Activated T-helper 9 cell treated with anti-CD3 and anti-CD28 coated beads, Interleukin-2, amount 50 U/mL, for 16 hours (primary cell): ENCODE measurements at places on chromosomes 2 and 18.
A peak's percentile ranks its signal among the peaks of the same experiment; 100 is the strongest.

DNA sequence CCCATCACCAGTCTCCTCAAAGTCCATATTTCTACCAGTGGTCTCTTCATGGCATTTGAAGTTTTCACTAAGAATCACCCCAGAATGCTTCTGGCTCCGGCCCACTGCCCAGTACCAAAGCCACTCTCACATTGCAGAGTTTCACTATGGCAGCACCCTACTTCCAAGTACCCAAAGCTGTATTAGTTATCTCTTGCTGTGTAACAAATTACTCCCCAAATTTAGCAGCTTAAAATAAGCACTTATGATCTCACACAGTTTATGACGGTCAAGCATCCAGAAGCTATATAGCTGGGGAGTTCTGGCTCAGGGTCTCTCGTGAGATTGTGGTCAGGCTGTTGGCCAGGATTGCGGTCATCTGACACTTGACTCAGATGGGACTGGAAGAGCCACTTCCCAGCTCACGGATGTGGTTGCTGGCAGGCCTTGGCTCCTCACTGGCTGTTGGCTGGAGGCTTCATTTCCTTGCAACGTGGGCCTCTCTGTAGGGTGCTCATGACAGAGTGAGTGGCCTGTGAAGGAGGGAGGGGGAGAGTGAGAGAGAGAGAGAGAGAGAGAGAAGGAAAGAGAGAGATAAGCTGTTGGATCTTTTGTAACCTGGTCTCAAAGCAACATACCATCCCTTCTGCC lies 189.5 kb downstream of the CTIF start:
- no peak for DNase-seq

GRCh38 chr2:10407841-10408648 lies 40.1 kb downstream of the ODC1 start:
- peak; percentile 41 for DNase-seq

DNA sequence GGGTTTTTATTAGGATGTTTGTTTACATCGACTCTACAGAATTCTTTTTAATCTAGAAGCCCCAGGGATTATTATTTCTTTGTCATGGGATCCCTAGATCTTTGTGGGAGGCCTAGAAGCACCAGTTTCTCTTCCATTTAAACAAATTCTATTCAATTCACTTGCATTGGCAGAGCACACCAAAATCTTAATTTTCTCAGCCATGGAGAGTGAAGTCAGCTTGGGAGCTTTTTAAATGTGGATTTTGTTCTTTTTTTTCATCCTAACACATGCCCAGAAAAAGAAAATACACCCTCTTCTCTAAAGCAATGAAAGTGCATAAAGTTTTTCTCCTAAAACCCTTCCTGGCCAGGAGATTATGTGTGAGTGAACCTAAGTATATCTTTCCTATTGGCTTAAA lies 38.5 kb downstream of the CDCA7 start:
- no peak for DNase-seq

- DNase-seq, result no peak
Observed at GRCh38 chr2:221596192-221596591, 24.1 kb upstream of the EPHA4 start.

DNA sequence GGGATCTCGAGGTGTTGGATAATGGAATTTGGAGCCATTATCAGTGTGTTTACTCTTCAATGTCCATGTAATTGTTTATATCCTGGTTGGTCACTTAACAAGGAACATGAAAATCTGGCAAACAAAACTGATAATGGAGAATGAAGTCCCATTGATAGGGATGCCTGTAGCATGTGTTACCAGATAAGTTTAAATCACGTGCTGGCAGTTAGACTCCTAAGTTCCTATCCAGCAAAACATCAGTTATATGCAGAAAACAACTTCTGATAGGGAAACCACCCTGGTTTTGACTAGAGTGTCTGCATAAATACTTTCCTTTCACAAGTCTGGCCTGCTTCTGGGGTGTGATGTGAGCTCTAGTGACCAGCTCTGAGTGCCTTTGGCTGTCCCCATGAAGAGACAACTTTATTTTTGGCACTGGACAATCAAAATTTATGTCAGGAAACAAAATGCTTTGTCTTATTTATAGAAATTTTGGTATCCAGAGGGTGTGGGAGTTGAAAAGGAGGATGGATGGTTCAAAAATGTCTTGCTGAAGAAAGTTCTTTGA lies 82.0 kb downstream of the FHOD3 start:
- no peak for DNase-seq

DNA sequence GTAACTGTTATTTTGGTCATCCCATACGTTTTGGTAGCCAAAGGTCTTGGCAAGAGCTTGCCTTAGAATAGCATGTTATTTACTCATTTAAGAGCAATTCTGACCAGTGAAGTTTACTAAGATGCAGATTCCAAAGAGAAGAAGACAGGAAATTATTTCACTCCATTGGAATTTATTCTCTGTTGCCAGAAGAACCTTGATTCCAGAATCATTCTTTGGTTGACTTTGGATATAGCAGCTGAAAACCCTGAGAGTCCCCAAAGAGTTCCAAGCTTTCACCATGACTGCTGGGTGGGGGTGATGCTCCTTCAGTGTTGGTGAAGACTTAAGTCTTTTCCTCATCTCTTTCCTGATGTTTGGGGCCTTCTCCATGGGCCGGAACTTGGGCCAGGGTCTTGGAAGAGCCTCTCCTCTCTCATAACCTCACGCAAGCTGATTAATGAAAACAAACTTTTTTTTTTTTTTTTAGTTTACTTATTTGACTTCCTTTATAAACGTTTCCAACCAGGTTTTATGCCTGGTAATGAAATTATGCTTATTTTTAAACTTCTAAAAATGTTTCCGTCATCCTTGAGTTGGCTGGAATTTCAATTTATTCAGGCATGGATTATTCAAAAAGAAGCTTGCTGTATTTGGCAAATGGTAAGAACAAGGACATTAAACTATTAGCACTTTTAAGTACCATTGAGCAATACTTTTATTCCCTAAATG lies 192.0 kb downstream of the MTX2 start:
- no peak for DNase-seq

GRCh38 chr2:18214936-18215335 lies 336.5 kb downstream of the KCNS3 start:
- no peak for DNase-seq
